Epithelial cell of prostate (primary cell): ENCODE measurements at places on chromosomes 5 and 9.

- DNase-seq, result no peak
Measured at GRCh38 chr5:61333321-61333953, 1.4 kb downstream of the ZSWIM6 start.

DNA sequence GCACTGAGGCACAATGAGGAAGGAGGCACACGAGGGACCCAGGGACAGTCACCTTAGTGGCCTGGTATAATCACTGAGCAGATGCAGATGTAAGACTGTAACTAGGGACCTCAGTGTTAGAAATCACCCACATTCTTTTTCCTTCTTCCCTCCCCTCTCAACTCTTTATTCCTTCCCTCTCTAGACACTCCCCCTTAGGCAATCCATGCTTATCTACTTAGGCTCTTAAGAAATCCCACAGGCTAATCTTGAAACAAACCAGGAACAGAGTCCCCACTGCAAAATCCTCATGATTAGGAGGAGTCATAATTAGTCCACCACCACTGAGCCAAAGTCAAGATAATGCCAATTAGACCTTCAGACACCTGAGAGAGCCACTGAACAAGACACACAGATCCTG, 84.7 kb downstream of the ELAVL2 start:
- DNase-seq, result no peak

DNA sequence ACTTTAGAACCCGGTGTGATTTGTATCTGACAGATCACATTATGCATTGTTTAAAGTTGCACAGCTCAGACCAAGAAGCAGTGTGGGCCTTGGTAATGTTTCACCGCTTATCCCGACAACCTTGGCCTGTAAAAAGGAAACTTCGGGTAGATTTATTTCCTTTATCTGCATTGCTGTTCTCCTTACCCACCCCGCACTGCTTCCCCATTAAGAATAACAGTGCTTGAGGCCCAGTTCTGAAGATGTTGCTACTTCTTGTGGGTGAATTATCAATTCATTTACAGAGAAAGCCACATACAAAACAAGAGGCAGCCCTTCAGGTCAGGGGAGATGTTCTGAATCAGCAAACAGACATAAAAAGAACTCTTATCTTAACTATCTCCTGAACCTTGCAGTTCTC, 8.4 kb downstream of the SMARCA2 start:
- DNase-seq, result no peak

- DNase-seq, result no peak
Measured at GRCh38 chr9:99238331-99238730, 16.2 kb downstream of the SEC61B start.

DNA sequence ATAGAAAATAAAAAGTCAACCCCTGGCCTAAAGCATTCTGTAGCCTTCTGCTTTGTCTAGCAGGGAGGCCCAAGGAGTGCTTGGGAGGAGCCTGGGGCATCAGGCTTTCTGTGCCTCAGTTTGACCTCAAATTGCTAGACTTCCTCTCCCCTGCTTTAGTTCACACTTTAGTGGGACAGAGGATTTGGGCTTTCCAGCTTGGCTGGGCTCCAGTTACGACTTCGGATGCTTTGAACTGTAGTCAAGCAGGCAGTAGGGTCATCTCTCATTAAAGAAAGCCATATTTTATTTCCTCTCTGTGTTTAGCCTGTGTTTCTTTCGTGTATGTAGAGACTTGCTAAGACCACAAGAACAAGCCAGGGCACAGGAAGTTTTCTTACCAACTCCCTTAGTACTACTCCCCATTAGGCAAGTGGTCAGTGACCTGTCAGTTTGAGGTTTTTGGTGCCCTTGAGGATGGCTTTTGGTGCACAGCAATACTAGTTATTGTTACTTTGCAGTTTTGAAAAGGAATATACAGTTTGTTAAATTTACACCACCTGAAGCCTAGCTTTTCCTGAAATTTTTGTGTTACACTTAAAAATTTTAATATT, 334.7 kb downstream of the NDUFS4 start:
- DNase-seq, result no peak
